Activated CD8-positive, alpha-beta memory T cell treated with anti-CD3 and anti-CD28 coated beads, Interleukin-2, amount 10 ng/mL, durations not matched to agents 7 days and 5 days (primary cell): ENCODE measurements at places on chromosomes 13 and 19. TPM values are rescaled to one million over a fixed set of nuclear protein-coding genes. Genes with fewer than 3 reads are reported as not detected.

The MYO1F gene
- total RNA-seq: 441 TPM

The LRRC63 gene
- total RNA-seq: 1.5 TPM

The RGL3 gene
- not detected for total RNA-seq

The FARP1 gene
- total RNA-seq: 0.87 TPM

The ZC3H13 gene
- total RNA-seq: 41.6 TPM

The ZNF444 gene
- 29.3 TPM for total RNA-seq

The EDDM13 gene
- 0.67 TPM for total RNA-seq

The RFPL4A gene
- total RNA-seq: not detected
